ENCODE measurements at places on chromosomes 5 and 9. TPM values are rescaled to one million over a fixed set of nuclear protein-coding genes. Genes with fewer than 3 reads are reported as not detected.

The SIGMAR1 gene
- 35.4 TPM for total RNA-seq

The CCDC69 gene
- total RNA-seq = 20.0 TPM

The SPRY4 gene
- 3.1 TPM for total RNA-seq

The CCL28 gene
- 3.6 TPM for total RNA-seq

The DNAH5 gene
- total RNA-seq = 0.48 TPM

The SH3PXD2B gene
- 30.6 TPM for total RNA-seq

The TMCO6 gene
- total RNA-seq = 7.5 TPM

The ELOVL7 gene
- total RNA-seq = 1.9 TPM

The LYSMD3 gene
- 25.5 TPM for total RNA-seq

The RPL12 gene
- 1,065 TPM for total RNA-seq

The CA9 gene
- total RNA-seq = 13.0 TPM

The EFNA5 gene
- 15.2 TPM for total RNA-seq

The TTF1 gene
- total RNA-seq = 25.3 TPM

The FBXL7 gene
- 7.9 TPM for total RNA-seq

The AGXT2 gene
- total RNA-seq = 2.2 TPM

The SPINK7 gene
- not detected for total RNA-seq

The MAT2B gene
- 84.7 TPM for total RNA-seq

The TAF11L11 gene
- total RNA-seq = 0.96 TPM

The OR13D1 gene
- total RNA-seq = 6.0 TPM

The SCGB3A2 gene
- not detected for total RNA-seq

The PHF24 gene
- total RNA-seq = 1.9 TPM

The GPR21 gene
- total RNA-seq = 20.9 TPM

The CNTNAP3B gene
- 81.6 TPM for total RNA-seq

The TMEM215 gene
- total RNA-seq = 3.1 TPM

The C5orf58 gene
- total RNA-seq = 1.7 TPM

The FSTL4 gene
- total RNA-seq = 1.4 TPM

The ANKS6 gene
- 16.6 TPM for total RNA-seq

The MOB3B gene
- total RNA-seq = 5.8 TPM

The TAF11L5 gene
- 16.4 TPM for total RNA-seq

The C7 gene
- total RNA-seq = 32.3 TPM

The BARX1 gene
- not detected for total RNA-seq

The ANXA2R gene
- total RNA-seq = 2.9 TPM

The TMOD1 gene
- total RNA-seq = 3.4 TPM

The CCDC171 gene
- total RNA-seq = 61.4 TPM

The TNFAIP8 gene
- 80.7 TPM for total RNA-seq

The FGF18 gene
- total RNA-seq = 2.2 TPM

The PCDHGA4 gene
- 6.0 TPM for total RNA-seq

The SLC36A2 gene
- 1.7 TPM for total RNA-seq

The LCN9 gene
- not detected for total RNA-seq

The ZNF454 gene
- total RNA-seq = 2.4 TPM

The FOXD4L4 gene
- total RNA-seq = 1.9 TPM

The FNBP1 gene
- 88.1 TPM for total RNA-seq

The SPACA9 gene
- total RNA-seq = 3.1 TPM

The RMRP gene
- total RNA-seq = 12,614 TPM

The FGFR4 gene
- total RNA-seq = 1.4 TPM

The GEMIN5 gene
- 7.7 TPM for total RNA-seq
